Stimulated activated CD4-positive, alpha-beta T cell treated with anti-CD3 and anti-CD28 coated beads, Interleukin-4, amount 100 ng/mL, for 24 hours (primary cell): ENCODE measurements at places on chromosomes 1 and 21.
A peak's percentile ranks its signal among the peaks of the same experiment; 100 is the strongest.

DNA sequence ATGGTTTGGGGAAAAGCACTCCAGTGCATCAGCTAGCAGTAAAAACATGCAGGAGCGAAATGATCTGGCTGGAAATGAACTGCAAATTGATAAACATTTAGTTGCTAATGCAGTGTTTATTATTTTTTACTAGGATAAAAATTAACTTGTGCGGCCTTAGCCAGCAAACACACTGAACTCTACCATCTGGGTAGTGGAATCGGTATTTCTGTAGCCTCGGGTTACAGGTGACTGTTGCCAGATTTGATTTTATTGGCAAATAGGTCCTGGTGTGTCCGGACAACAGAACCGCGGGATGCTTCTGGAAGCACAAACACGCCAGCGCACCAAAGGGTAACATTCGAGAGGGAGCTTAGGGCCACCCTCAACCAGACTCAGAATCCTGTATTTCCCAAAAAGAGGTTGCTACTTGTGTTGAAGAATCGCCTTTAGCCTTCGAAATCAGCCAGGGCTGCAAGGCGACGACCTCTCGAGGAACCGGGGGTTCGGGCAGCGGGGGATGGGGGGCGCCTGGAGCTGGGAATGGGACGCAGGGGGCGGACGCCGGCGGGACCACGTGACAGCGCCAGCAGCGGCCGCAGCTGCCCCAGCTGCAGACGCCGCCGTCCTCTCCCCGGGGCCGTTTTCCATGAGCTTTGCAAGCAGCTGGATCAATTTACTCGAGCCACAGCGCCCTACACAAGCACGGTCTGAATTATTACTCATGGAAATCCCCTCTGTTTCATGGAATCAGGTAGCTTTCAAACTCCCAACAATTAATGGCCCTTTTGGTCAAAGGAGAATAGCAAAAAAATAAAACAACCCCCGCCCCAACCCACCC, 158.8 kb downstream of the TOMM20 start:
- no peak for DNase-seq

DNA sequence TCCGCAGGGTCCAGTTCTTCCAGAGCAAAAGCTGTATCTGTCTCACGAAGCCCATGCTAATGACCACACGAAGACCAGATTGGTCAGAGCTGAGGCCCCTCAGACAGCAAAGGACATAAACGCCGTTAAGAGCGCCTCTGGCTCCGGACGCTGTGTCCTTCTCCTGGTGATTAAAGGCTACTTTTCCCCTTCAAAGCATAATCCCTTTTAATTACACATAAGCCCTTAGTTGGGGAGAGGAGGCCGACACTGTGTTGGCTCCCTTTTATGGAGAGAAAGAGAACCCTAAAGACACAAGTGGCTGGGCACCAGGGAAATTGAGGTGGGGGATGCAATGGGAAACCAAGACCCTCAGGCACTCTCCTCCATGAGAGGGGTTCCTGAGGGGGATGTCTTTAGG, at the start of gene ABCA4:
TSS of gene ABCA4 (minus strand) at position 158 of the 400 bp plus-strand sequence. CDS start at position 55, 103 bp downstream.
- no peak for DNase-seq

GRCh38 chr1:3249631-3250501, 180.9 kb downstream of the PRDM16 start:
- DNase-seq: no peak

GRCh38 chr1:83932281-83932680, 66.7 kb downstream of the TTLL7 start:
- no peak for DNase-seq

- no peak for DNase-seq
Measured at GRCh38 chr1:48726139-48726538, 50.6 kb downstream of the BEND5 start.

DNA sequence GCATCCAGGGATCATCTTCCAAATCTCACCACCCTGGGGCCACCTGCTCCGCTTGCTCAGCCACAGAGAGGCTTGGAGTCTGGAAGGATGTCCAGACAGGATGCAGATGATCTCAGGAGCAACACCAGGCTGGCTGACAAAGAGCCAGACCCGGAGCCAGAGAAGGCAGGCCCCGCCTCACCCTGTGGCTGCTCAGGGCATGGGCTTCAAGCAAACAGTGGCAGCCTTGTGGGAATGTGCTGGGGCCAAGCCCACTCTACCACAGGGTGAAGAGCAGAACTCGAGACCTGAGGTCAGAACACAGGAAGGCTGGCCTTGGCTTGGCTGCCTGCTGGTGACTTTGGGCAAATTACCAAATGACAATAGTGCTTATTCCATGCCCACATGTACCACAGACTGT, 45.5 kb downstream of the MRPL37 start:
- no peak for DNase-seq

- DNase-seq: no peak
Measured at GRCh38 chr1:39899611-39900538, 1.8 kb downstream of the MYCL start.

GRCh38 chr1:174075245-174075692, 53.1 kb upstream of the RC3H1 start:
- DNase-seq: no peak

- no peak for DNase-seq
Measured at GRCh38 chr1:85596947-85597346, 16.4 kb downstream of the CCN1 start.

GRCh38 chr1:54557671-54558355, 9.8 kb downstream of the ACOT11 start:
- DNase-seq: no peak

GRCh38 chr1:194055536-194055935, 869.1 kb upstream of the B3GALT2 start:
- no peak for DNase-seq

GRCh38 chr1:115217150-115218033, 120.7 kb downstream of the NGF start:
- DNase-seq: no peak

DNA sequence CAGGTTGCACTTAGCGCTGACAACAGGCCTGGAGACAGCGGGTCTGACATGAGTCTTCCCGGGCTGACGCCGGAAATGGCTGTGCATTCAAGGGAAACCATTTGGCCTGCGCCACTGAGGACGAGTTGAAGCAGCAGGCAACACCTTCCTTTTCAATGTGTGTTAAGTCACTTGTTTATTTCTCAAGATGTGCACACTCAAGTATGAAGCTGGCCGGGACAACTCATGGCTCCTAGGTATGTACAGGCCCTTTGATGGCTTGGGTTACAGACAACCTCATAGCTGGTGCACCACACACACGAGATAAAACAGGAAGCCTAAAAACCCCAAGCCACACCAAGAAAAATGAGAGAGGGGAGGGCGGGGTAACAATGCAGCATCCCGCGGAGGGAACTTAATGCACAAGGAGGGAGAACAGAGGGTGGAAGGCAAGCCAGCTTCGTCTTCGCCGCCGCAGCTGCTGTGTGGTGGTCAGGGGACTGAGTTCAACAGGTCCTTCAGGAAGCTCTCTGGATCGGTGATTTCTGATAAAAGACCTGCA, 118.0 kb upstream of the IFFO2 start:
- peak; percentile 45 for DNase-seq

DNA sequence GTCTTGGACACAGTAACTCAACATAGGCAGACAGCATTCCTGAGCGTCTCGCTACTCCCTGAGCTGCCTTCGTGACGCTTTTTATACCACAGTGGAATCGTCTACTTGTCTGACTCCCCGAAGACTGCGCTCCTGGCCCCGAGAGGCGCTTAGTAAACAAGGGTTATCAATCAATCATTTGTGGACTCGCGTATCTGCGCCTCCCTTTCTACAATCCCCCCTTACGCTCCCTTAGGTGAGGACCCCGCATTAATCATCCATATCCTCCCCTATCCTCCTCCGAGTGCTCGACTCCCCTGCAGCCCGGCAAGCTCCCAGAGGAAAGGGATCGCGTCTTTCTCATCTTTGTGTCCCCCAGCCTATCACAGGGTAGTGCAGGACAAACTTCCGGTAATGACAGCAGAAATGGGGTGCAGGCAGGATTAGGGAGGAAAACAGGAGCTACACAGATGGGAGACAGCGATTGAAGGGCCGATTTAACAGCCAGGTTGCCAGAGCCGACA, 522 bp downstream of the TMEM59 start:
- DNase-seq: peak; percentile 43

DNA sequence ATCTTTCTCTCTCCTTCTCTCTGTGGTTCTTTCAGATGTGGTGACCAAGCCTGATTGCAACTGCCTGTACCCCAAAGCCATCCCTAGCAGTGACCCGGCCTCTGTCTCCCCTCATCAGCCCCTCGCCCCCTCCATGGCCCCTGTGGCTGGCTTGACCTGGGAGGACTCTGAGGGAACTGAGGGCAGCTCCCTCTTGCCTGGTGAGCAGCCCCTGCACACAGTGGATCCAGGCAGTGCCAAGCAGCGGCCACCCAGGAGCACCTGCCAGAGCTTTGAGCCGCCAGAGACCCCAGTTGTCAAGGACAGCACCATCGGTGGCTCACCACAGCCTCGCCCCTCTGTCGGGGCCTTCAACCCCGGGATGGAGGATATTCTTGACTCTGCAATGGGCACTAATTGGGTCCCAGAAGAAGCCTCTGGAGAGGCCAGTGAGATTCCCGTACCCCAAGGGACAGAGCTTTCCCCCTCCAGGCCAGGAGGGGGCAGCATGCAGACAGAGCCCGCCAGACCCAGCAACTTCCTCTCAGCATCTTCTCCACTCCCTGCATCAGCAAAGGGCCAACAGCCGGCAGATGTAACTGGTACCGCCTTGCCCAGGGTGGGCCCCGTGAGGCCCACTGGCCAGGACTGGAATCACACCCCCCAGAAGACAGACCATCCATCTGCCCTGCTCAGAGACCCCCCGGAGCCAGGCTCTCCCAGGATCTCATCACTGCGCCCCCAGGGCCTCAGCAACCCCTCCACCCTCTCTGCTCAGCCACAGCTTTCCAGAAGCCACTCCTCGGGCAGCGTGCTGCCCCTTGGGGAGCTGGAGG, 12.7 kb downstream of the CSF1 start:
- no peak for DNase-seq

DNA sequence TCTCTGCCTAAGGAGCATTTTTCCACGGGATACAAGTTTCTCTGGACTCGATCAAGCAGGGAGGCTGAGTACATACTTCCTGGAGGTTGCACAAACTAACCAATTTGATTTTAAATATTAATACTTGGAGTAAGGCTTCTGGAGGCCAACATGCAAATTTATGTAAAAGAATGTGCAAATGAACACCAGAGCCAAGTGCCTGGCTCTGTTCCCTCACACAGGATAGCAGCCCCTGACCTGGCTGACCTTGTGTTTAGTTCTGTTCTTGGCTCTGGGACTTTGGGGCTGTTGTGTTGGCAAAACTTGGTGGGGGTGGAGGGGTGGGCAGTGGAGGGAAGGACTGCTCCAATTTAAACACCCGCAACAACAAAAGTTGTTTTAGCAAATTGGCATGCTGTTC, 34.2 kb downstream of the CNIH3 start:
- no peak for DNase-seq

- no peak for DNase-seq
Measured at GRCh38 chr1:226548256-226549093, at the start of gene STUM. STUM (plus strand) TSS chr1:226548764; CDS start chr1:226548905, 141 bp downstream.

DNA sequence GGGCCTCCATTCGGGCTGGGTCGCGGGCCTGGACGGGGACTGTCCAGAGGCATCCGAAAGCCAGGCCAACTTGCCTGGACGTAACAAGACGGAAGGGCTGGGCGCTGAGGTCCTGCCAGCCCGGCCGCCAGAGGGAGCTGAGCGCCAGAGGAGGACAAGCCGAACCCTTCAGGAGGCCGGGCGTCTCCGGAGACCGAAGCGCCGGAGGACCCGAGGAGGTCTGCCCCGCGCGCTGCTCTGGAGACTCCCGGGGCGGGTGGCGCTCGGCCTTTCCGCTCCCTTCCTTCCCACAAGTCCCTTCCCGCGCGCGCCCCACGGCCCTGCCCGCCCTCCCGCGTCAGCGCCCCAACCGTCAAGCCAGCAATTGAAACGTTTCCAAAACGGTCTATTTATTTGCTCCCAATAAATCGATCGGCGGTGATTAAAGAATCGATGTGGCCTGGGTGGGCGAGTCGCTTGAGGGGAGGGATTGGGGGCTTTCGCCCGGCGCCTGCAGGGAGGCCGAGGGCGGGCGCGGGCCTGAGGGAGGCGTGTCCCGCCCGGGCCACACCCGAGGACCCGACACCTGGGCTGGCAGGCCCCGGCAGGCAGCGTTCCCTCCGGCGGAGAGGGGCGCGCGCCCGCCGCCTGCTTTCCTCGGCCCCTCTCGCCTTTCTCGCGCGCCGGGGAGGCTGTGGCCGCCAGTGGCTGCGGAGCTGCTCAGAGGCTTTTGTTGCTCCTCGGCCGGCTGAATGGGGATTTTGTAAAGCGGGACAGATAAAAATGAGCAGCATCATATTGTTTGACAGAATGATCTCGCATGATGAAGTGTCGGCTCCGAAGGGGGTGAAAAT, 5.2 kb upstream of the FOXD3 start:
- peak; percentile 56 for DNase-seq

DNA sequence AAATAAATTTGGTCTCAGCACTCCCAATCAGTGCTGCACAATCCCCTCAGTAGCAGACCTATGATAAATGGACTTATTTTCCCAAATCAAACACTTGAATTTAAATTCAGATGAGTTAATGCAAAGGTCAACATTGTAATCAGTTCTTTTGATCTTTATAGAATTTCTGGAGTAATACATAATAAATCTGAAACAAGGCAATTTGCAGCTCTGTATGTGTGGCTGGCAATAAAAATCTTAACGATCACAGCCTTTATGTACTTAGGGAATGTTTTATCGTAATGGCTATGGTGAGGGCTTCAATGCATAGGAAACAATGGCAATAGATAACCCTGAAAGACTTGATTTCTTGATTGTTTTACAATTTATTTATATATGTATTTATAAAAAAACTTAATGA, 91.4 kb downstream of the GPATCH2 start:
- DNase-seq: no peak

- no peak for DNase-seq
Measured at GRCh38 chr1:64766429-64766828, 21.6 kb downstream of the RAVER2 start.

- DNase-seq: no peak
Measured at GRCh38 chr1:156663178-156663577, 14.0 kb downstream of the NES start.

- DNase-seq: no peak
Measured at GRCh38 chr21:41956926-41957729, 3.3 kb upstream of the C2CD2 start.
